ENCODE measurements at places on chromosomes 2 and 18. TPM values are rescaled to one million over a fixed set of nuclear protein-coding genes. Genes with fewer than 3 reads are reported as not detected.

The FBXO48 gene
- total RNA-seq: 1.3 TPM

The REG3G gene
- total RNA-seq: not detected

The IL1A gene
- 0.35 TPM for total RNA-seq

The VWC2L gene
- not detected for total RNA-seq

The NAB1 gene
- total RNA-seq: 36.9 TPM

The CRYGC gene
- not detected for total RNA-seq

- H3K4me1 ChIP-seq: no peaks in the 10 kb centered on the region
- no peak overlapping the region for H3K4me3 ChIP-seq
- H3K27ac ChIP-seq: no peak overlapping the region
- H3K27me3 ChIP-seq: no peaks in the 10 kb centered on the region
- DNase-seq: no peak
These were observed 32.0 kb downstream of the LOXHD1 start for GRCh38 chr18:46625069-46625468.

GRCh38 chr2:42171396-42171980 is 2.3 kb downstream of the EML4 start:
- H3K27me3 ChIP-seq: no peaks in the 10 kb centered on the region
- peaks cover 6% of the 10 kb centered on the region for H3K36me3 ChIP-seq
- H3K27ac ChIP-seq: no peak overlapping the region
- H3K4me3 ChIP-seq: no peak overlapping the region
- H3K4me1 ChIP-seq: no peaks in the 10 kb centered on the region

GRCh38 chr2:207953354-207953753 is 72.0 kb downstream of the PLEKHM3 start:
- no peak overlapping the region for H3K27ac ChIP-seq
- H3K36me3 ChIP-seq: no peaks in the 10 kb centered on the region
- DNase-seq: no peak
- H3K27me3 ChIP-seq: no peaks in the 10 kb centered on the region

DNA sequence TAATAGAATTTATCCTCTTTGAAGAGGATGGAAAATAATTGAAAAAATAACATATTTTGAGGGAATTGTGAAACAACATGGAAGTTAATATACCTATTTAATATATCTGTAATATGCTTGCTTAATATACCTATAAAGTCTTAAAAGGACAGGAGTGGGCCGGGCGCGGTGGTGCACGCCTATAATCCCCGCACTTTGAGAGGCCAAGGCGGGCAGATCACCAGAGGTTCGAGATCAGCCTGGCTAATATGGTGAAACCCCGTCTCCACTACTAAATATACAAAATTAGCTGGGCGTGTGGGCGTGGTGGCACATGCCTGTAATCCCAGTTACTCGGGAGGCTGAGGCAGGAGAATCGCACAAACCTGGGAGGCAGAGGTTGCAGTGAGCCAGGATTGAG is 254.9 kb downstream of the TMX3 start:
- H3K27me3 ChIP-seq: no peaks in the 10 kb centered on the region
- DNase-seq: no peak
- no peak overlapping the region for H3K27ac ChIP-seq
- no peak overlapping the region for H3K4me3 ChIP-seq
- H3K4me1 ChIP-seq: no peaks in the 10 kb centered on the region

- H3K27me3 ChIP-seq: no peaks in the 10 kb centered on the region
- H3K36me3 ChIP-seq: no peaks in the 10 kb centered on the region
- H3K27ac ChIP-seq: no peak overlapping the region
- DNase-seq: no peak
These were observed 10.8 kb downstream of the SPR start for GRCh38 chr2:72897785-72898584.

GRCh38 chr2:102080451-102081242 is 61.9 kb upstream of the IL1R1 start:
- no peak for DNase-seq
- no peak overlapping the region for H3K27ac ChIP-seq
- H3K27me3 ChIP-seq: no peaks in the 10 kb centered on the region

GRCh38 chr2:29530281-29530680 is 391.1 kb downstream of the ALK start:
- H3K4me3 ChIP-seq: no peak overlapping the region
- no peaks in the 10 kb centered on the region for H3K36me3 ChIP-seq
- DNase-seq: no peak

- no peak overlapping the region for H3K4me3 ChIP-seq
- peaks cover 12% of the 10 kb centered on the region for H3K36me3 ChIP-seq
- no peaks in the 10 kb centered on the region for H3K27me3 ChIP-seq
- H3K27ac ChIP-seq: no peak overlapping the region
These were observed 1.9 kb upstream of the ESPNL start for GRCh38 chr2:238097988-238098871.

DNA sequence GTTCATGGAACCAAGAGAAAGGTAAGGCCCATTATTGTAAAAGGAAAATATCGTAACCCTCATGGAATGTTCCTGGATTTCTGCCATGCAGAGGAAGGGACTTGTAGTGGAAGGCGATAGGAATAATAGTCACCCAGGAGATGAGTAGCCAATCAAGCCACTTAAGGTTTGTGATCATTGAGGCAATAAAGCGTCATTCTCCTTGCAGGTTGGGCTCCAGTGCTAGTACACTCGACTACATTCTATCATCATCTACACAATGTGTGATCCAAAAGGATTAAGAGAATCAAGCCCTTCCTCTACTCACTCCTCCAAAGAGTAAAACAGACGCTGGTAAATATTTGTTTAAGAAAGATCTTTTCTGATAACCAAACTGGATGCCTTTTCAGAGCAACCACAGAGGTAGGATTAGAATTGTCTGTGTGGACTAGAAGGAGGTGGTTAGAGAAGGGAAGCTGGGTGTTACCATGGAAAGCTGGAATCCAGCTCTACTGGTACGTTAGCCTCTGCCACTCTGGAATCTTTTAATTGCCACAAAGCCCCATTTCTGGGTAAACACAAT is 245.7 kb downstream of the IKZF2 start:
- DNase-seq: no peak
- no peak overlapping the region for H3K4me3 ChIP-seq
- H3K36me3 ChIP-seq: no peaks in the 10 kb centered on the region
- no peaks in the 10 kb centered on the region for H3K27me3 ChIP-seq
- no peak overlapping the region for H3K27ac ChIP-seq
- H3K4me1 ChIP-seq: no peaks in the 10 kb centered on the region

- H3K4me3 ChIP-seq: no peak overlapping the region
- H3K27ac ChIP-seq: no peak overlapping the region
- no peaks in the 10 kb centered on the region for H3K4me1 ChIP-seq
These were observed 32.8 kb downstream of the TRIP12 start for GRCh38 chr2:229889023-229889422.

DNA sequence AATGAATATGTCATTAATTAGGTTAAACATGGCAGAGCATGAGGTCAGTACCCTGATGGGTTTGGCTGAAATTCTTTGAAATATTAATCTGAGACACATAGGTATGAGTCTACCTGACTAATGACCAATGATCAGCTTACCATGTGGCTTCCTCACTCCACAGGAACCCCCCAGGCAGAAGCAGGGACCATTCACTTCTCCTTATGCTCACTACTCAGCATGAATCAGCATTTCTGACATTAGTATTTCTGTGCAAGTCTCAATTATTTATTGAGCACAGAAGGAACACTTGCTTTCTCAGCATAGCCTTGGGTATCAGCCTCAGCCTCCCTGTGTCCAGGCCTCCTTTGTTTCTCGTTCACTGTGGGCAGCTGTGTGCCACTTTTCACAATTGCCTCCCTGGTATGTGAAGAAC is 9.3 kb upstream of the KCNE4 start:
- H3K27ac ChIP-seq: no peak overlapping the region
- no peak for DNase-seq
- H3K36me3 ChIP-seq: peaks cover 7% of the 10 kb centered on the region
- H3K4me1 ChIP-seq: peaks cover 2% of the 10 kb centered on the region
- H3K4me3 ChIP-seq: no peak overlapping the region

DNA sequence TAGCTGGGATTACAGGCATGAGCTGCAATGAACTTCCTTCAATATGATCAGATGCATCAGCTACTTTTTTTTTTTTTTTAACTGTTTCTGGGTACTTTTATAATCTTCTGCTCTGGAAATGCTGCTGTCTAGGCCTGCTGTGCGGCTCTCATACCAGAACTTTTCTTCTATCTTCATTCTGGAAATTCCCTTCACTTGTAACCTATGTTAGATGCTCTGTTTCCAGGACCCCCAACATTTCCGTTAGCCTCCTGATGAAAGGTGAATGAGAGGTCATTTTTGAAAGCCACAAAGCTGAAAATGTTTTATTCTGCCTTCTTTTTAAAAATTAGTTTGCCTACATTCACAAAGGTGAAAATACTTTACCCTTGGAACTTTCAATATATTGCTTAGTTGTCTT is 8.6 kb downstream of the AGFG1 start:
- DNase-seq: no peak
- no peaks in the 10 kb centered on the region for H3K27me3 ChIP-seq
- no peaks in the 10 kb centered on the region for H3K4me1 ChIP-seq
- H3K36me3 ChIP-seq: peaks cover 16% of the 10 kb centered on the region
- H3K4me3 ChIP-seq: no peak overlapping the region
- H3K27ac ChIP-seq: no peak overlapping the region

DNA sequence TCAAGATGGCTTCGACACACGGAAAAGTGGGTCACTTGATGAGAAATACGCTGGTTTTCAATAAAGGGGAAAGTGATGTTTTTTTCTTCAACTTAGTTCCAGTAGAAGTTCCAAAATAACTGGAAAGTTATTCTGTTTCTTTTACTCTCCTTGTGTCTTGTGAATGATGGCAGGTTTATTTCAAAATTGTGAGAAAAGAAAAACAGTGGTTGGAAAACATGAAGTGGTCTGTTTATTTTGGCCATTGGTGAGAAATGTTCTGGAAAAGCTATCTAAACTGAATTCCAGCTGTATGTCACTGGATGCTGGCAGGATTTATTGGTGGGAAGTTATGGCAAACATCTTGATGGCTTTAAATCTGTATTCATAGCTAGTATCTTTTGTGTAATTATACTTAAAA is 484.1 kb downstream of the DCC start:
- H3K27ac ChIP-seq: no peak overlapping the region
- no peak overlapping the region for H3K4me3 ChIP-seq
- no peaks in the 10 kb centered on the region for H3K36me3 ChIP-seq
- DNase-seq: no peak
- peaks cover 11% of the 10 kb centered on the region for H3K27me3 ChIP-seq

DNA sequence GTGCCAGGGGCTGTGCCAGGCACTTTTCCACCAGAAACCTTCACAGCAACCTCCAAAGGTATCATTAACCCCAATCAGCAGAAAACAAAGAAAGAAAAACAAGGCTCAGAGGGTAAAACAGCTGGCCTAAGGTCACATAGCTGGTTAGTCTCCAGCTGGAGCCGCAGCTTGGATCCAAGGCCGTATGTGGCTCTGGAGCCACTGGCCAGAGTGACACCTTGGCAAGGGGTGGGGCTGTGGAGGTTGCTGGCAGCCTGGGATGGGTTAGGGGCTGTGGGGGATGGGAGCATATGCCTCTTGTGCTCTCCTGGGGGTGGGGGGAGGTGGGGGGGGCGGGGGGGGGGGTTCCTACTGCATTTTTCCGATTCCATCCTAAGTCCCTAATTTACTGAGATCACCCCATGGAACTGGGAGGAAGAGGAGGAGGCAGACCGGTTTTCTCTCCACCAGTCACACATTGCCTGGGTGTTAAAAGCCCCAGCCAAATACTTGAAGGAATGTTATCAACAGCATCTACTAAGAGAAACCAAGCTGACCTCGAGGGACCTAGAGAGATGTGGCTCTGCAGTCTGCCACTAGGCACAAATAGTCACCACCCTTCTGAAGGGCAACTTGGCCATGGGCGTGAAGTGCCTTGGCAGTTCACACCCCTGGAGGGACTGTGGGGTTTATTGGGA is 8.0 kb downstream of the HAAO start:
- H3K36me3 ChIP-seq: peaks cover 8% of the 10 kb centered on the region
- DNase-seq: no peak
- no peak overlapping the region for H3K27ac ChIP-seq
- H3K4me1 ChIP-seq: no peaks in the 10 kb centered on the region
- no peaks in the 10 kb centered on the region for H3K27me3 ChIP-seq

DNA sequence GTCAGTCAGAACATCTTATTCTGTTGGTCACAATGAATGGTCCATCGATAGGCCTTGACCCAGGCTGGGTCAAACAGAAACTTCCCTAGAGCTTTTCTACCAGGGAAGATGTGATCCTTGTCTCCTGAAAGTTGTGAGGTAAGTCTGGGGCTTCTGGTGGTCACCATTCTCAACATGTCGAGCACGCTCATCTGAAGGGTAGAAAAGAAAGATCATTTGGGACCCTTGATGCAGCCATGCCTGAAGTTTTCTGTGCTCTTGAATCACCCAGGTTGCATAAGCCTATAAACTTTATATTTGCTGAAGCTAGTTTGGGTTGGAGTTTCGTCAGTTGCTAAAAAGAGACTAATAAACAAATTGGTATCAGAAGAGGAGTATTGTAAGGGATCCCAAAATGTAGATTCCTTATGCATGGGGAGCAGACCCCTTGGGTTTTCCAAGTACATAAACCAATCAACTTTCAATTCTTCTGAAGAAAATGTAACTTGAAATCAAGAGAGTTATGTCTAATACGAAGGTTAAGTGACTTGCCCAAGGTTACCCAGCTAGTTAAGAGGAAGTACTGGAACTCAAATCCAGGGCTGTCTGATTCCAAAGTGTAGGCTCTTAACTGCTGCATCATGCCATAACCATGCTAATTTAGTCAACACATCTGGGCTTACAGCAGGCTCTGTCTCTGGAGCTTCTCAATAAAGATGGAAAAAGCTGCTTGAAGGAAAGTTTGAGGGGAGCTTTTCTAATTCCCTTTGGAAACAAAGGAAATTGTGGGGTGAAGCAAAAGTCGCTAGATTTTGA is 23.2 kb downstream of the TMEM17 start:
- no peak for DNase-seq
- no peaks in the 10 kb centered on the region for H3K27me3 ChIP-seq
- H3K27ac ChIP-seq: no peak overlapping the region
- no peaks in the 10 kb centered on the region for H3K36me3 ChIP-seq
- H3K4me3 ChIP-seq: no peak overlapping the region

GRCh38 chr2:177531706-177532105 is 139.1 kb downstream of the AGPS start:
- H3K36me3 ChIP-seq: no peaks in the 10 kb centered on the region
- DNase-seq: no peak

DNA sequence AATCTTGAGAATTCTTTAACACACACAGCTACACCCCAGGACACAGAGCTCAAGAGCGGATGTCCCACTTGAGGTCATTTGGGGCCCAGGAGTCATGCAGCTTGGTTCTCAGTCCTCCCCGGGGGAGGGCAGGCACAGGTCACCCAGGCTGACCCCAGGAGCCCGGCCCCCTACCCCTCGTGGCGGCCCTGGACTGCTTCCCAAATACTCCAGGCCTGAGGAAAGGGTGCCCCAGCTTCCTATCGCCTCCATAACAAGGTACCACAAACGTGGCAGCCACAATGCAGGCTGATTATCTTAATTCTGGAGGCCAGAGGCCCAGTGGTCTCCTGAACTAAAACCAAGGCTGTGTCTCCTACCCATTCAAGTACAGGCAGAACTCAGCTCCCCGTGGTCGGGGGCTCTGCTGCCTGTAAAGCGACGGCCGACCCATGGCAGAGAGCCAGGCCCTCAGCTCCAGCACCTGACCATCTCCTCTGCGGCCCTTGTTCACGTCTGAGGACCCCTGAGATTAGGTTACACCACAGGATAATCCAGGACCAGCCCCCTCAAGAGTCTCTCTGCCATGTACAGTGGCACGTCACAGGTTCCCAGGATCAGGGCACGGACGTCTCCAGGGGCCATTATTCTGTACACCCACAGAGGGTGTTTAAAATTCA is 10.5 kb downstream of the SLC66A2 start:
- H3K27ac ChIP-seq: no peak overlapping the region
- DNase-seq: peak; percentile 14
- no peaks in the 10 kb centered on the region for H3K4me1 ChIP-seq
- no peaks in the 10 kb centered on the region for H3K27me3 ChIP-seq
- H3K36me3 ChIP-seq: peaks cover 21% of the 10 kb centered on the region
- H3K4me3 ChIP-seq: no peak overlapping the region

All from H9 (cell line).